ENCODE measurements at places on chromosomes 4 and X. TPM values are rescaled to one million over a fixed set of nuclear protein-coding genes. Genes with fewer than 3 reads are reported as not detected.

ASB12 gene
- total RNA-seq, result 1.2 TPM

CABS1 gene
- not detected for total RNA-seq

DNA sequence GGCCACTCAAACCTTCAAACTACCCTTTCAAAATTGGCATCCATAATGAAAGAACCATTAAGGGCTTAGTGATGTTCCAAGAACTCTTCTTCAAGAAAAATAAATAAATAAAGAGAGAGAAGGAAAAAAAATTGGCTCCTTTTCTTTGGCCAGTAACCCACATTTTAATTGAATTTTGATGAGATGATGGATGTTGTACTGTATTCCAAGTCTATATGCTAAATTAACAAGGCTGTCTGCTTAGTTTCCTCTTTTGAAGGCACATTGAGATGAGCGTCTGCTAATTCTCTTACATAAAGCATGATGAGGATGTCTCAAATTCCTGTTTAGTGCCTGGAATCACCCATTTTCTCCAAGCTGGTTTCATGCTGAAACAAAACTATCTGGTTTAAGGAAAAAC lies 33.4 kb downstream of the PHOX2B start:
- no peaks in the 10 kb centered on the region for H3K4me1 ChIP-seq
- no peak overlapping the region for H3K27ac ChIP-seq
- no peaks in the 10 kb centered on the region for H3K36me3 ChIP-seq
- H3K4me3 ChIP-seq, result no peak overlapping the region
- DNase-seq, result no peak

DNA sequence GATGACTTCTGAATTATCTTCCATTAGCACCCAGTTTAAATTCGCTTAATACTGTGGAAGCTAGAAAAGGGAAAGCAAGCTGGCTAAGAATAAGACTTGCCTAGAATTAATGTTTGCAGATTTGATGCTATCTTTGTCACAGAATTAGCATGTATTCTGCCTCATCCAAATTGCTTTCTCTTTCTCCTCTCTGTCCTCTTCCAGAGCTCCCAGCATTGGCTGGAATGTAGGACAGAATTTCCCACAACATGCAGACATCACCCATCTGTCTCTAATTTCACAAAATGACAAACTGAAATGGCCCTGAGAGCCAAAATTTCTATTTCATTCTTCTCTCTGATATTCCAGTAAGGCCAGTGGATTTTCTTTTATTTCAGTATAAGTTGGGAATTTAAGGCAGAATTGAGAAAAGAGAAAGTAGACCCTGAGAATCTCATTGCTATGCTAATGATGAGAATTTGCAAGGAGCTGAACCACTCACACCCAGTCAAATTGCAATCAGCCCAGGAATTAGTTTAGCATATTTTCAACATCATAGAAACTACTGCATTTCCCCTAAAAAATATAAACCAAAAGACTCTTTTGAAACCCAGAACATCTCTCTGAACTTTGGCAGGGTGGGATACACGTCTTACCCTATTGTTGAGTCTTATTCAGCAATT lies 188.8 kb downstream of the RCHY1 start:
- no peak overlapping the region for H3K4me3 ChIP-seq
- H3K4me1 ChIP-seq, result no peaks in the 10 kb centered on the region
- no peaks in the 10 kb centered on the region for H3K27me3 ChIP-seq
- no peak overlapping the region for H3K27ac ChIP-seq
- DNase-seq, result no peak
- H3K36me3 ChIP-seq, result no peaks in the 10 kb centered on the region

DNA sequence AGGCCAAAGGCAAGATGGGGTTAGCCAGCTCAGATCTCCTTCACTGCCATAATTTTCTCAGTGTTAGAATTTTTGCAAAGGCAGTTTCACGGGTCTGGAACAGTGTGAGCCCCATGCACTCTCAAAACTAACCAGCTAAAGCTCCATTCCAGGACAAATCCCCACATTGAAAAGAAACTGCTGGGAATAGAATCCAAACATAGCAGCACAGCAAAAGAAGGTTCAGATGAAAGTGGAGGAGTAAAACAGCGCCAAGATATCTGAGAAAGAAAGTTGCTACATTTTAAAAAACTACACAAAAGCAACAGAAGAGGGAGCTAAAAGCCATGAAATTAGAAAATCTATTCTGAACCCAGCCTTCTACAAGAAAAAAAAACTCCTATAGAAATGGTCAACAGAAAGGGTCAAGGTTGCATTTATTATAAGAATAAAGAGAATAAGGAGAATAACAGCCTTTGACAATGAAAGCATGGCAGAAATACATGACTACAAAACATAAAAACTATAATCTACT lies 39.6 kb upstream of the SLC7A3 start:
- no peak overlapping the region for H3K4me3 ChIP-seq
- H3K4me1 ChIP-seq, result no peaks in the 10 kb centered on the region
- H3K27me3 ChIP-seq, result no peaks in the 10 kb centered on the region
- no peaks in the 10 kb centered on the region for H3K36me3 ChIP-seq
- DNase-seq, result no peak
- H3K27ac ChIP-seq, result peak overlapping the region; percentile 50

- H3K4me1 ChIP-seq, result no peaks in the 10 kb centered on the region
- H3K36me3 ChIP-seq, result peaks cover 5% of the 10 kb centered on the region
- H3K4me3 ChIP-seq, result no peak overlapping the region
- no peak overlapping the region for H3K27ac ChIP-seq
These were observed 27.9 kb downstream of the TMEM184C start for GRCh38 chr4:147645099-147645498.

GRCh38 chr4:138086611-138087041 lies 155.5 kb downstream of the SLC7A11 start:
- H3K36me3 ChIP-seq, result no peaks in the 10 kb centered on the region
- H3K27me3 ChIP-seq, result no peaks in the 10 kb centered on the region
- DNase-seq, result no peak
- no peak overlapping the region for H3K4me3 ChIP-seq
- H3K4me1 ChIP-seq, result no peaks in the 10 kb centered on the region

- H3K27me3 ChIP-seq, result no peaks in the 10 kb centered on the region
- H3K4me3 ChIP-seq, result no peak overlapping the region
- 0 out of 2 replicates have a peak, but pooled peaks cover 2% of the 10 kb centered on the region for H3K4me1 ChIP-seq
These were observed 150.3 kb downstream of the SOX3 start for GRCh38 chrX:140354431-140355120.
